ENCODE measurements at places on chromosomes 5 and 9.

GRCh38 chr5:142959683-142960657, 189.8 kb downstream of the ARHGAP26 start:
- peak; percentile 55 for DNase-seq

DNA sequence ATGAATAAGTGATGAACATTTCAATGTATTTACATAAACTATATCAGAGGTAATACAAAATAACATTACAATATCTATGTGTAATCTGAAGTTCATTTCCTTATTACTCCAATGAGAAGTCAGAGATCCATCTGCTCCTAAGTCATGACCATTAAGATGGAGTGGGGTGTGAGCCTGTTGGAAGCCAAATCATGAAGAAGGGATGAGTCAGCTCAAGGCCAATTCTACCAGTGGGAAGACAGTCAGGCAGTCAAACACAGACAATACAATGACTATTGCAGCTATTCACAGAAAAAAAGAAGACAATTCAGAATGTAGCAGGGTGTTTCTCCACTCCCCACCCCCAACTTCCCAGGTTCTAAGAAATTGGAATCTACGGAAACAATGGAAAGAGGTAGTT, 155.0 kb downstream of the NFIB start:
- DNase-seq, result no peak

DNA sequence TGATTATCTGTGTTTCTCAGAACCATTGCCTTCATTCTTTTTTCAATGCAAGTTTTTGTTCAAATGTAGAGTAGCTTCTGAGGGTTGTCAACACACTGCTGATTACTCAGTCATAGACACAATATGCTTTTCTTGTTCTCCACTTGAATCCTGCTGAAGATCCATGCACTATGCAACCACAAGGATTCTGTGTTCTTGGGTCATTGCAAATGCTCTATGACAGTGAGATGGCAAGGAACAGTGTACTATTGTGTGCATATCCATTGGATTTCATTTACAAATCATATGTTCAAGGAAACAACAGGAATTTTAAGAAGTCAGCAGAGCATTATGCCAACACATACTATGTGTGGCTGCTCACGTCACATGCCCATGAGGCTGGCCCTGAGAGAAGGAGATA, 1590.2 kb downstream of the EFNA5 start:
- no peak for DNase-seq

DNA sequence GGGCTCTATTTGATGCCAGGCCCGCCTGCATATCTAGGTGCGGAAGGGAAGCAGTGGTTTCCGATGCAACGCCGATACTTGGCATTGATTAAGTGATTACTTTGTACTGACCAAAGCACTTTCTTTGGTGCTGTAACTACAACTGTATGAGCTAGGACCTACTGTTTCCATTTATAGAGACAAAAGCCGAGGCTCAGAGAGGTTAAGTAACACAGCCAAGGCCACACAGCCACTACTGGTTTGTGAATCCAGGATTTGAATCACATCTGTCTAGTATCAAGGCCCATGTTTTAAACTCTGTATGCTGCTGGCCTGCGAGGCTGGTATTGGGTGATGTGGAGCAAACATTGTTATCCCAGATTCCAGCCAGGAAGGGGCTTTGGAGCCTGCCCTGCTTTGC, 41.4 kb downstream of the MVB12B start:
- no peak for DNase-seq

GRCh38 chr5:157384971-157385709, 74.9 kb upstream of the NIPAL4 start:
- DNase-seq, result peak; percentile 90

DNA sequence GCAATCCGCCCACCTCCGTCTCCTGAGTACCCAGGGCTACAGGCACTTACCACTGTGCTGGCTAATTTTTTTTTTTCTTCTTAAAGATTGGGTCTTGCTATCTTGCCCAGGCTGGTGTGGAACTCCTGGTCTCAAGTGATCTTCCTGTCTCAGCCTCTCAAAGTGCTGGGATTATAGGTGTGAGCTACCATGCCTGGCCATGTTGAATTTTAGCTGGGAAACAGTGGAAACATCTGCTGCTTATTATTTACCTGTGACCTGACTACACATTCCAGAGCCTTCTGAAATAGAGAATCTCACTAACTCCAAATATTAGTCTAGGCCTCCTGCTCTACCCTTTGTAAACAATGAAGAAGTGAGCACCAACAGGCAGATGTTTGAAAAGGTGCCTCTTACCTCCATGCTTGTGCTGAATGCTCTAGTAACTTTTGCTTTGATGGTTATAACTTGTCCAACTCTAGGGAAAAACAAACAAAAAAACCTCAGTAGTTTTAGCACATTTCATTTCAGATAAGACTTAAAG, 22.5 kb downstream of the ACOT12 start:
- DNase-seq, result no peak

- DNase-seq, result no peak
Measured at GRCh38 chr5:147688656-147689356, 93.7 kb downstream of the JAKMIP2 start.

DNA sequence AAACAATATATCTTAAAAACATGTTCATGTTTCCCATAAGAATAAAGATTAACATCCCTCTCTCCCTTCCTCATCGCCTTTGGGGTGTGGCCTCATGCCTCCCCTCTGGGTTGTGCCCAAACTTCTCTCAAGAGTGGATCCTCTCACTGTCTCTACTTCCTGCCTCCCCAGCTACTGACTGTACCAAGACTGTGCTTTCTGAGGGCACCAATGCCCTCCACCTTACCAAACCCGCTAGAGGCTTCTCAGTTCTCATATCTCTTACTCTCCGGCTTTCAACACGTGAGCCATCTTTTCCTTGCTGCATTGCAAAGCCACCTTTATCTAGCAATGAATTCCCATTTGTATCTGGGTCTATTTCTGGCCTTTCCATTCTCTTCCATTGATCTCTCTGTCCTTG, 34.4 kb upstream of the KCNIP1 start:
- DNase-seq, result no peak

- DNase-seq, result no peak
Measured at GRCh38 chr9:107734256-107735013, 244.9 kb upstream of the KLF4 start.

DNA sequence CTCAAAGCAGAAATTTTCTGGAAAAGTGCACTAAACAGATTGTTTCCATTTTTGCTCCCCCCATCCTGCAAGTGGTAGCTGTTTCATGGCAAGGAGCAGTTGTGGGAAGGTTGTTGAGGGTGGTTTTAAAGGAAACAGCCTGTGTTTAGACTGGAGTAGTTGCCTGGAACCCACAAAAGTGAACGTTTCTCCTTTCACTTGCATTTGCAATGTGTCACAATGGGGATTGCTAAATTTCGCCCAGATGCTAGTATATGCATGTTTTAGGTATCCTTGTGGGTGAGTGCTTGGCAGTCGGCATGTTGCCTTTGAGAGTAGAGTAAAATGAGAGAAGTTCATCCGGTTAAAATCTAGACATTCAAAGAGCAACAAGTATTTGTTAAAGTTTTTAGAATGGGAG, 1099.9 kb upstream of the DMAC1 start:
- no peak for DNase-seq

DNA sequence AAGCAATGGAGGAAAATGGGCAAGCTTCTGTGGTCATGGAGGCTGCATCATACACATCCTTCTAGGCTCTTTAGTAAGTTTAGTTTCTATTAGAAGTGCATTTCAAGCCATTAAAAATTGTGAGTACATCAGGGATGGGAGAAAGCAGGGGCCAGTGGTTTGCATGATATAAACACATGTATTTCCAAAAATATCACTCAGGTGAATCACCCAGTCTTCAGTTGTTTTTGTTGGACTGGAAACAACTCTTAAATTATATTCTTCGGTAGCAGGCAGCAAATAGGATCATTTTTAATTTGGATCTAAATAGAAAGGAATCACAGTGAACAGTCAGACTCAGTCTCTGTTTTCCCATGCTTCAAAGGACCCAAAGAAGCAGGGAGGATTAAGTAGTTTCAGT, 657.9 kb downstream of the TLR4 start:
- DNase-seq, result no peak

DNA sequence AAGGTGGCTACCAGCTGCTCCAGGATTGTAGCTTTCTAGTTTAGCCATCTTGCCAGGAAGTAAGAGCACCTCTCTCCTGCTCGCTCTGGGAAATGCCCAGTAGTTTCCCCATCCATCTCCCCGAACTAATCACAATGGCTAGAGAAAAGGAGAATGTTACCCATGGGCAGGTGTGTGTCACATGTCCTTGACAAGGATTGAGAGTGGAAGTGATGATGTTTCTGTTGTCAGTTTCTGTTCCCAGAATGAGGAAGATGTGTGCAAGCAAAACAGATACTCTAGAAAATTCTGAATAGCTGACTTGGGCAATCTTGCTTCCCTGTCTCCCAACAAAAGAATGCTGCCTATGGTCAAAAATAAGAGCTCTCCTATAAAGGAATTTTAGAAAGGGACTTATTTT, 429.5 kb downstream of the EBF1 start:
- DNase-seq, result no peak

DNA sequence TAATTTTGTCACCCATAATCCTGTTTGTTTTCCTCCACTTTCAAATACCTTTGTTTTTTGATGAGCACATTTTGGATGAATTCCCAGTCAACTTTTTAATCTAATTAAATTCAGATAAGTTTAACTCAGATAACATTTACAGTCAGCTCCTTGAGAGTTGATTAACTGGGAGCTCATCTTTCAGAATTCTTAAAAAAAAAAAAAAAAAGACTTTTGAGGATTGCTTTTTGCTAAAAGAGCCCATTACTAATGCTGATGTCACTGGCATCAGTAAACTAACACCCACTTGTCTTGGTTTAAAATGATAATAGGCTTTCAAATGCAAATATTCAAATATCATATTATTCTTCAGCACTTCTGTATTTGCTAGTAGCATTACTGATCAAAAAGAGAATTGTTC, 47.1 kb upstream of the NFIB start:
- DNase-seq, result no peak

GRCh38 chr9:108356806-108357205, 499.0 kb downstream of the ACTL7B start:
- DNase-seq, result no peak

GRCh38 chr5:109823597-109823996, 133.9 kb downstream of the MAN2A1 start:
- no peak for DNase-seq

- DNase-seq, result no peak
Measured at GRCh38 chr5:54905246-54905795, 80.1 kb downstream of the ESM1 start.

DNA sequence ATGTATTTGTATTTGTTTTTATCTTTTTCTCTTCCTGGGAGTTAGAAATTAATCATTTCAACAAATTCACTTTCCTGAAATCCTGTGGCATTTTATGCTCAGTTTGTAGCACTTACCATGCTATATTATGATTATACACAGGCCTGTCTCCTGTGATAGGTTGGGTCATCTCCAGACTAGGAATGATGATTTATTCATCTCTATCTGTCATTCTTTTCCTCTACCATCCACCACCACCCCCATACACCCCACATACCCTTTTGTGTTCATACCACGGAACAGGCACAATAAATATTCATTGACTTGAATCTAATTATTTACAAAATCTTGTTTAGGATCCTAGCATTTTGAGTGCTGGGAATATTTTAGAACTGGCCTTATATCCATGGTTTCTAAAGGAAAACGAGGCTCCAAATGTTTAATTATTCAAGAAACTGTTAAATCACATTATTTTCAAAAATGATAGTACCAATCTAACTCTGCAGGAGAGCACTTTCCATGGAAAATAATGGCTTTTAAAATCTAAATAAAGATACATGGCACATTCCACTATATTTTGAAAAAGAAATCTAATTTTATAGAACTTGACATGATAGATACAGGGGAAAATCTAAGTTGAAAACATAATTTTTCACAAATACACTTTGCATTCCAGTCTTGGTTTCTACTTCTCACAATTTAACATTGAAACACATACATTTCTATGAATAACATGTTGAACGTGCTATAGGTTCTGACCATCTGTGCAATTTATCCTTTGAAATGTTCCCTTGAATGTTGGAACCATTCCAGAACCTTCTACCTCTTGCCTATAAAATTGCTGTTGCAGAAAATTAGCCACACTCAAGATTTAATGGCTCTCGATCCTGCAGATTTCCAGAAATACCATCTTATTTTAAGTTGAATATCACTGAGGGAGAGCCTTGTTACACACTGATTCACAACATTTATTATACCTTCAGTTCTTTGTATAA, 89.3 kb downstream of the STARD4 start:
- no peak for DNase-seq

DNA sequence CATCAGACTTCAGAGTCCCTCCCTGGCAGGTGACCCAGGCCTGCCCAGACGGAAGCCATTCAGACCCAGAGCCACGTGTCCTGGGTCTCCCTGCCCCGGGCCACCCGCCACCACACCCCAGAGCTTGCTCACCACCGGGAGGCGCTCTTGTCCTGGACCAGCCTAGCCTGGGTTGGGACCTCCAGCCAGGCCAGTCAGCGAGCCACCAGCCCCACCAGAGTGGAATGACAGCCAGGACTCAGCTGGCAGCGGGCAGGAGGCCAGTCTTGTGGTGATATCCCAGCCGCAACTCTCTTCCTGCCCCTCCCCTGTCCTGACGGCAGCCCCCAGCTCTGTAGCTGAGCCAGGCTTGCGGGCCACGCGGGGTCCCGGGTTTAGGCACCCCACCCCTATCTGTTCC, 1.7 kb upstream of the PTGDS start:
- no peak for DNase-seq

GRCh38 chr5:110324876-110325275, 401.6 kb downstream of the TMEM232 start:
- DNase-seq, result no peak
